ENCODE measurements at places on chromosomes 16 and 17.

DNA sequence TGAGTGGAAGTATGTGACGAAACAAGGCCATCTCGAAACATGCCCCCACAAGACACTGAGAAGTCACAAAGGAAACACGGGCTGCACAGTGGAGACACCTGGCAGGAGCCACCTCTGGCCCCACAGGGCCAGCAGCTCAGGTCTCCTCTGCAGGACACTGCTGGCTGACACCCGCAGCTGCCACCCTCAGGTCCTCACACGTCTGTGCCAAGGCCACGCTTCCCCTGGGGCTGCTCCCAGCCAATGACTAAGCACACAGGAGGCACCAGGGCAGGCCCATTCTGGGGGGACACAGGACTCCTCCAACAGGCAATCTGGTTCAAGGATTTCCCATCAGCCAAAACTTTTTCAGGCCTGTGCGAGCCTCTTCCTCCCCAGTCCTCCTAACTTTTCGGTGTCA, 36.4 kb downstream of the MBTPS1 start:
- DNase-seq = no peak

- DNase-seq = peak; percentile 76
Observed at GRCh38 chr17:42531455-42532354, 4.3 kb upstream of the NAGLU start.

- no peak for DNase-seq
Observed at GRCh38 chr17:57518587-57519581, 226.2 kb downstream of the CCDC182 start.

DNA sequence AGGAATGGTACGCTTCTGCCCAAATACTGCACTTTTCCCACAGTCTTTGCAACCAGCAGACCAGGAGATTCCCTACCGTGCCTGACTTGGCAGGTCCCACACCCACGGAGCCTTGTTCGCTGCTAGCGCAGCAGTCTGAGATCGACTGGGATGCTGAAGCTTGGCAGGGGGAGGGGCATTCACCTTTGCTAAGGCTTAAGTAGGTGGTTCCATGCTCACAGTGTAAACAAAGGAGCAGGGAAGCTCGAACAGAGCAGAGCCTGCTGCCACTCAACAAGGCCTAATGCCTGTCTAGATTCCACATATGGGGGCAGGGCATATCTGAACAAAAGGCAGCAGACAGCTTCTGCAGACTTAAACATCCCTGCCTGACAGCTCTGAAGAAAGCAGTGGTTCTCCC, 107.2 kb upstream of the TMEM97 start:
- DNase-seq = no peak

GRCh38 chr17:45003877-45004276, 35.8 kb upstream of the C1QL1 start:
- DNase-seq = no peak

GRCh38 chr16:84144209-84144858, 643 bp downstream of the HSDL1 start:
- DNase-seq = peak; percentile 30

DNA sequence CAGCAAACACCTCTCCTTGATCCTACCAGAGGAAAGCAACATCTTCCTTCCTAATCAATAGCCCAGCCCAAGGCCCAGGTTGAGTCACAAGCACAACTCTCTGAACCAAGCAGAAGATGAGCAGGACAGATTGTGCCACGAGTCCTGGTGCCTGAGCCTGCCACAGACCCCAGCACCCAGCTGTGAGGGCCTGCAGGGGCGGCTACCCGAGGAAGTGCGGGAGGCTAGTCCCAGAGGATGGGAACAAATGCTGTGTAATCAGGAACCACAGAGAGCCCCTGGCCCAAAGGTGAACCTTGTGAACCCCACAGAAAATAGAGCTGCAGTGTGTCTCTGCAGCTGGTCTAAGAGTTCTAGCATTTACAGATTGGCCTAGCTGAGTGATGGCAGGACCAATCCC, 126.8 kb upstream of the HSBP1 start:
- DNase-seq = no peak

GRCh38 chr17:48624544-48625494, 1.3 kb downstream of the HOXB9 start:
- no peak for DNase-seq

DNA sequence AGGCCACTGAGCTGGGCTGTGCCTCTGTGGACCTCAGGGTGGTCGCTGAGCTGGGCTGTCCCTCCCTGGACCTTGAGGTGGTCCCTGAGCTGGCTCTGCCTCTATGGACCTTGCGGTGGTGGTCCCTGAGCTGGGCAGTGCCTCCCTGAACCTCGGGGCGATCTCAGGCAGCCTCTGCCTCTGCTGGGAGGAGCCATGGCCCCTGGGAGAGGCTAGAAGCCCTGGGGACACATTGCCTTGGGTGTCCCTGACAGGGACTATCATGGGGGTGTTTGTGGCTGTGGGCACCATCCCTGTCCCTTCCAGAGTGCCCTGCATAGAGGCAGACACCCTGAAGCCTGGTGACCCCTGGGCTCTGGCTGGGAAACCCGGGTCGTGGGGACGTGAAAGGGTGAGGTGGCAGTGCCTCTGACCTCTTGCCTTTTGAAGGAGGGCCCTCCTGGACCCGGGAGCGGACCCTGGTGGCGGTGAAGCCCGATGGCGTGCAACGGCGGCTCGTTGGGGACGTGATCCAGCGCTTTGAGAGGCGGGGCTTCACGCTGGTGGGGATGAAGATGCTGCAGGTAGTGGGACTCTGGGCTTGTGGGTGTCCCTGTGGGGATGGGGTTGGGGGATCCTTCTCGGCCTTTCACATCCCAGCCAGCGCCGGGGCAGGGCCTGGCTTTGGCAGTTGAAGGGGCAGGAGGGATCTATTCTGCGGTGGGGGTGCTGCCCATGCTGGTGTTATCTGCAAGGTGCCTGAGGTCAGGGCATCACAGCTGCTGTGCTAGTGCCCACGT, 1.8 kb downstream of the NME4 start:
- DNase-seq = no peak

DNA sequence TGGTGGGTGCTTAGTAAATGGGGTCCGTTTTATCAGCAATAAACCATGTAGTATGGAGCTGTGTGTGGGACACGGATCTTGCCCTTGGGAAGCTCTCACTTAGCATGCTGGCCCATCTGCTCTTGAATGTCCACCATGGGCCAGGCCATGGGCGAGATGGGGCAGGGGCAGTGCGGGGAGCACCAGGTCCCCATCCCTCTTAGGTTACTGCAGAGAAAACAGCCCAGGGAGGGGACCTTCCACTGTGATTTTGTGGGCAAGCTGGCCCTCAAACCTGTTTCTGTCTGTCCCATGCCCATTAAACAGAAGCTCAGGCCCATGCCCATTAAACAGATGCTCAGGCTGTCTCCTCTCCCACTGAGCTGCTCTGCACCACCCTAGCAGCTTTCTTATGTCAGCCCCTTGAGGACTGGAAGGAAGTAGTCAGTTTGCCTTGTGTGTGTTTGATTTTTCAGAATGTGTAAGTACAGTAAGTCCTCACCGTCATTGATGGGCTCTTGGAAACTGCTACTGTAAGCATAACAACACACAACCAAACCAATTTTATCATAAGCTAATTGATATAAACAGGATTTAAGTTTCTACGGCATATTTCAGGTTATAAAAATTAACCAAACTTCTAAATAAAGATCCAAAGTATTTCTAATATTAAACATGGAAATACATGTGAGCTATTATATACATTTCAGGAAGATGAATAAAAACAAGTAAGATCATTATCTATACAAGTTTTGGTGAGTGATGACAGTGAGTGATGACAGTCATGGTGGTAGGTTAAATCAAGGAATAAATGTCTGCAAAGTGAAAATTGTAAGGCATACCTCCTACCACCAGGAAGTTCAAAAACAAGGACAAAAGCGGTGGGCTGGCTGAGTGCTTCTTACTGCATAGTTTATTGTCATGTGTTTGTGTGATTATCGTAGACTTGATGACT, 11.5 kb downstream of the MPRIP start:
- DNase-seq = no peak

GRCh38 chr17:77217566-77217965, 76.8 kb downstream of the SEC14L1 start:
- no peak for DNase-seq

DNA sequence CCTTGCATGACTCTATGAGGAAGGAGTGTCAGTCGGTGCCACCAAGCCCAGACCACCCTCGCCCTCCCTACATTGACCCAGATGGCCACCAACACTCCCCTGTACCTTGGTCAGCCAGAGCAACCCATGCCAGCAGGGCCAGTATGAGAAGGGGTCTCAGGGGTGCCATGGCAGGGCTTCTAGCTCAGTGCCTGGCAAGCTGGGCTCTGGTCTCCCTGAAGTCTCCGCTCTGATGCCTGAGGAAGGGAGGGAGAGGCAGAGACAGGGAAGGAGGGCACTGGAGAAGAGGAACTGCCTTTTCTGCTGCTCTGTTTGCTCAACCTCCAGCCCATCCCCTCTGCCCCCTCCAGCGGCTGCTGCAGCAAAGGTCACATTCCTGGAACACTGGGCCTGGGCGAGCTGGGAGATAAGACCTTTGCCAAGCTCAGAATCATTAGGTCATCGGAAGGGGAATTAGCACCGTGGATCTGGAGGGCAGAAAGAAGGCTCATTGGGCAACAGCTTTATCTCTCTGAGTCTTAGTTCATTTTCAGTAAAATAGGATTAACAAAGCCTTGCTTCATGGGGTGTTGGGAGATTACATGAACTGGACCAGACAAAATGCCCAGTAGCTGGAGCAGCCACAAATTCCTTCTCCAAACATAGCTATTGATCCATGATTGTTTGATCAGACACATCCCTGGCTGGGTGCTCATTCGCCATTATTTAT, at the start of gene VTN:
VTN (minus strand) TSS at position 273 of the 709 bp plus-strand sequence; CDS start at position 169, 104 bp downstream.
- DNase-seq = peak; percentile 89

GRCh38 chr16:17409894-17410293, 60.9 kb downstream of the XYLT1 start:
- no peak for DNase-seq

DNA sequence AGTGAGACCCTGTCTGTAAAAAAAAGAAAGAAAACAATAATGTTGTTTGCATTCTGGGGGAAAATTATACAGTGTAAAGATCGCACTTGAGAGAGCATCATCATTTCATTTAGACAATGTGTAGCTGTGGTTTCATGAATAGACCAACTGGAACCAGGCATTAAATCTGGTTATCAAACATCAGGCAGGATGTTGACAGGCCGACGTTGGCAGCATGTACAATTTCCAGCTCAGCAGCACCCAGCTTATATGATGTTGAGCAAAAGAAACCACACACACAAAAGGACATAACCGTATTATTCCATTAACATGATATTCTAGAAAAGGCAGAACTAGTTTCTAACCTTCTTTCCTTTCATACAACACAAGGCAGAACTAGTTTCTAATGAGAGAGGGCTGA, 5.8 kb downstream of the MARVELD3 start:
- DNase-seq = no peak

DNA sequence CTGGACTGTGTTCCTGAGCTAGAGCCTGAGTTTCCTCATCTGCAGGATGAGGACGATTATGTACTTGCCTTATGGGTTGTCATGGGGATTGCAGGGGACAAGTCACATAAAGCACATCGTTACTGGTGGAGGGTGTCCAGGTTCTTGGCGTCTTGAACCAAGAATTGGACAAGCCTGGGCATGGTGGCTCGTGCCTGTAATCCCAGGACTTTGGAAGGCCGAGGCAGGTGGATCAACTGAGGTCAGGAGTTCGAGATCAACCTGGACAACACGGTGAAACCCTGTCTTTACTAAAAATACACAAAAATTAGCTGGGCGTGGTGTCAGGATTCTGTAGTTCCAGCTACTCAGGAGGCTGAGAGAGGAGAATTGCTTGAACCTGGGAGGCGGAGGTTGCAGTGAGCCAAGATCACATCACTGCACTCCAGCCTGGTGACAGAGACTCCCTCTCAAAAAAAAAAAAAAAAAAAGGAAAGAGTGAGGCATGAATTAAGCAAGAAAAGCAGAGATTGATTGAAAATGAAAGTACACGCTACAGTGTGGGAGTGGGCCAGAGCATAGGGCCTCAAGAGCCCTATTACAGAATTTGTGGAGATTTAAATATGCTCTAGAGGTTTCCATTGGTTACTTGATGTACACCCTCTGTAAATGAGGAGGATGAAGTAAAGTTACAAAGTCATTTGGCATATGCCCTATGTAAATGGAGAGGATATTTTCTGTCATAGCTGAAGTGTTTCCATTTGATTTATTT, 30.7 kb downstream of the ADGRG5 start:
- DNase-seq = peak; percentile 52

- no peak for DNase-seq
Observed at GRCh38 chr16:29809850-29810698, 1.9 kb upstream of the PRRT2 start.

DNA sequence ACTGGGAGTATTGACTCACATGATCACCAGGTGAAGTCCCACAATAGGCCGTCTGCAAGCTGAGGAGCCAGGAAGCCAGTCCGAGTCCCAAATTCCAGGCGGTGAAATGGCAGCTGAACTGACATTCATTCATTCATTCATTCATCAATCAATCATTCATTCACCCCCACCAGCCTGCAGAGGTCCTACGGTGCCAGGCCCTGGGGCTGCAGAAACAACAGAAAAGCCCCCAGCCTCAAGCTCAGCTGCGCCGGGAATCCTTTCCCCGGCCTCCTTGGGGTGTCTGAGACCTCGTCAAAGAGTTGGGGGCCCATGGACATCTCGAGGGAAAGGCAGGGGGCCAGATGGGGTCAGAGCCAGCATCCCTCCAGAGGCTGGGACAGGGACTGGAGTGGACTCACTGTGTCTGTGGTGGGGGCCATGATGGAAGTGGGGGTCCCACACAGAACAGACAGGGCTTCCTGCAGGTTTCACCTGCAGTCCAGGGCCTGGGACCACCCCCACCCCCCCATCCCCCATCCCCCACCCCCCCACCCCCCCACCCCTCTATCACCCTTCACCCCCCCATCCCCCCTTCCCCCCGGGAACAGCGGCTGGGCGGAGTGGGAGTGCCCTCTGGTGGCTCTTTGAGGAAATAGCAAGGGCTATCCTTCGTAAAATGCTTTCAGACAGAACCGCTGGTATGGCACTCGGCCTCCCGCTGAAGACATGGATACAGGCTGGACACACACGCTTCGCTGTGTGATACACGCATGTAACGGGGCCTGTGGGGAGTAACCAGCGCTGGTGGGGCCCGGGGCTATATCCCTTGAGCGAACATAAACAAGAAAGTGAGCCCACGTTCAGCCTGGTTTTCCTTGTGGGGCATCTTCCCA, 8.5 kb upstream of the ZC3H18 start:
- peak; percentile 45 for DNase-seq

- DNase-seq = no peak
Observed at GRCh38 chr17:9414471-9414870, 161.1 kb downstream of the STX8 start.

DNA sequence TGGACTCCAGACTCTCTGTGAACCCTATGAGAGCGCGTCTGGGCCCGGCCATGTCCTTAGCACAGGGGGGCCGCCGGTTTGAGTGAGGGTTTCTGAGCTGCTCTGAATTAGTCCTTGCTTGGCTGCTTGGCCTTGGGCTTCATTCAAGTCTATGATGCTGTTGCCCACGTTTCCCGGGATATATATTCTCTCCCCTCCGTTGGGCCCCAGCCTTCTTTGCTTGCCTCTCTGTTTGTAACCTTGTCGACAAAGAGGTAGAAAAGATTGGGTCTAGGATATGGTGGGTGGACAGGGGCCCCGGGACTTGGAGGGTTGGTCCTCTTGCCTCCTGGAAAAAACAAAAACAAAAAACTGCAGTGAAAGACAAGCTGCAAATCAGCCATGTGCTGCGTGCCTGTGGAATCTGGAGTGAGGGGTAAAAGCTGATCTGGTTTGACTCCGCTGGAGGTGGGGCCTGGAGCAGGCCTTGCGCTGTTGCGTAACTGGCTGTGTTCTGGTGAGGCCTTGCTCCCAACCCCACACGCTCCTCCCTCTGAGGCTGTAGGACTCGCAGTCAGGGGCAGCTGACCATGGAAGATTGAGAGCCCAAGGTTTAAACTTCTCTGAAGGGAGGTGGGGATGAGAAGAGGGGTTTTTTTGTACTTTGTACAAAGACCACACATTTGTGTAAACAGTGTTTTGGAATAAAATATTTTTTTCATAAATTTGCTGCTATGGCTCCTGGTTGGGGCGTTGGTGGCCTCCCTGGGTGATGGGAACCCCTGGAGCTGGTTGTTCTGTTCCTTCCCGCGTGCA, 23.1 kb downstream of the STAT5A start:
- peak; percentile 82 for DNase-seq
